T-cell (primary cell): ENCODE measurements at places on chromosomes 1 and 21.

- no peak for DNase-seq
- no peaks in the 10 kb centered on the region for H3K27me3 ChIP-seq
- no peaks in the 10 kb centered on the region for H3K36me3 ChIP-seq
- H3K4me1 ChIP-seq: no peaks in the 10 kb centered on the region
- H3K4me3 ChIP-seq: no peak overlapping the region
Measured at GRCh38 chr1:246001142-246001836, 505.8 kb downstream of the SMYD3 start.

DNA sequence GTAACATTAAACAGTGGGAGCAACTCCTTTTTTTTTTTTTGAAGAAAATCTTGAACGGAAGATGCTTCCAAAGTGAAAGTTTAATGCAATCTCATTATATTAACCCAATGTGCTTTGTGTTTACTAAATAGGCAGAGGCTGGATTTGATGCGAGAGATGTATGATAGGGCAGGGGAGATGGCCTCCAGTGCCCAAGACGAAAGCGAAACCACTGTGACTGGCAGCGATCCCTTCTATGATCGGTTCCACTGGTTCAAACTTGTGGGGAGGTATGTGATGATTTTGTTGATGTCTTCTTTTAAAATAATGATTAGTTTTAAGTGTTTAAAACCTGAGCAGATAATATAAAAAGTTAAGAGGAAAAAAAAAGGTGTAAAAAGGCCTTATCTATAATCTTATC, 74.2 kb upstream of the PGD start:
- H3K4me3 ChIP-seq: peak overlapping the region; percentile 11
- no peak for DNase-seq

- no peaks in the 10 kb centered on the region for H3K36me3 ChIP-seq
- H3K4me3 ChIP-seq: no peak overlapping the region
- DNase-seq: peak; percentile 5
- H3K27ac ChIP-seq: no peak overlapping the region
- H3K27me3 ChIP-seq: no peaks in the 10 kb centered on the region
Measured at GRCh38 chr1:227449051-227449450, 114.3 kb upstream of the ZNF678 start.

GRCh38 chr1:146021622-146022402, at the start of gene HJV:
Gene HJV (minus strand): TSS chr1:146021735. CDS start chr1:146020231, 1,504 bp downstream.
- H3K4me3 ChIP-seq: no peak within 1 kb of the TSS
- H3K4me1 ChIP-seq: peaks cover 11% of the 10 kb centered on the region
- no peak for DNase-seq
- H3K36me3 ChIP-seq: no peaks in the 10 kb centered on the region

- no peaks in the 10 kb centered on the region for H3K27me3 ChIP-seq
- H3K36me3 ChIP-seq: no peaks in the 10 kb centered on the region
- no peaks in the 10 kb centered on the region for H3K4me1 ChIP-seq
Measured at GRCh38 chr1:205476648-205477047, 20.8 kb upstream of the BLACAT1 start.

DNA sequence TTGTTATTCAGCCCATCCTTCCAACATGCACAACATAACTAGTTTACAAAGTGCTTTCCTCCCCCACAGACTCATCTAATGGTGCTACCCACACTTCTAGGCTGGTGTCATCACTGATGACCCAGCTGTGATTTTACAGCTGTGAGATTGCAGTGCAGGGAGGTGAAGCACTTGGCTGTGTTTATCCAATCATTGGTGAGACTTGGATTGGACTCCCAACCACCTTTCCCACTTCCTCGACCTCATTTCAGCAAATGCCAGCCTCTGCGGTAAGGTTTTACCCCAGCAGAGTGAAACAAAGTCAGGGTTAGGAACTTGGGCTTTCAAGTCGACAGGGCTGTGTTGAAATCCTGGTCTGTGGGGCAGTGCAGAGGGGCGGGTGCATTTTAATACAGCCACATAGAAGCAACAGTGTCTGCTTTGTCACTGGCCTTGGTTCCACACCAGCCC, 22.1 kb downstream of the ECHDC2 start:
- DNase-seq: no peak
- no peak overlapping the region for H3K4me3 ChIP-seq
- no peak overlapping the region for H3K27ac ChIP-seq
- no peaks in the 10 kb centered on the region for H3K27me3 ChIP-seq

GRCh38 chr1:152159144-152159543, at the start of gene RPTN:
Gene RPTN (minus strand): TSS chr1:152159228. CDS start chr1:152157889, 1,339 bp downstream.
- H3K4me1 ChIP-seq: no peaks in the 10 kb centered on the region
- no peak for DNase-seq
- H3K27ac ChIP-seq: no peak within 1 kb of the TSS
- no peaks in the 10 kb centered on the region for H3K36me3 ChIP-seq

DNA sequence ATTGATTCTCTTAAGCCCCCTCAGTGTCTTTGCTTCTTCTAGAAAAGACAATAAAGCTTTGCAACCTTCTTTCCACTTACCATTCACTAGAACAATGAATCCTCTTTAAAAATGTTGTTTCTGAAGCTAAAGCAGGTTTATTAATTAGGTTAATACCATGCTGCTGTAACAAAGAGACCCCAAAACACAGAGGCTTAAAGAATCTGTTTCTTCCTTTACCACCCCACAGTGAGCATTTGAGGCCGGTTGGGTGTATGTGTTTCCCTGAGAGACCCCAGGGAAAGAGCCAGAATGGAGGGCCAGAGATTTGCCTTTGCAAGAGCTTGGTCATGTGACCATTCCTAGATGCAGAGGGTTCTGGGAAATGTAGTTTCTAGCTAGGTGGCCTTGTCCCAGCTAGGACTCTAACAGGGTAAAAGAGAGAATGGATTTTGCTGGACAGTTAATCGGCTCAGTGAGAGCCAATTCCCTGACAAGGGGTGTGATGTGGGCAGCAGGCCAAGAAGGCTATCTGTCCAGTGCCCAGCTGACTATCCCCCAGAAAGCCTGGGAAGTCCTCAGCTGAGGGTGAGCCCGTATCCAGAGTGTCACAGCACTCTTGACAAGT, 191.8 kb upstream of the TMEM51 start:
- no peak overlapping the region for H3K4me3 ChIP-seq
- peaks cover 6% of the 10 kb centered on the region for H3K27me3 ChIP-seq
- no peaks in the 10 kb centered on the region for H3K4me1 ChIP-seq
- H3K27ac ChIP-seq: no peak overlapping the region
- DNase-seq: no peak
- no peaks in the 10 kb centered on the region for H3K36me3 ChIP-seq

DNA sequence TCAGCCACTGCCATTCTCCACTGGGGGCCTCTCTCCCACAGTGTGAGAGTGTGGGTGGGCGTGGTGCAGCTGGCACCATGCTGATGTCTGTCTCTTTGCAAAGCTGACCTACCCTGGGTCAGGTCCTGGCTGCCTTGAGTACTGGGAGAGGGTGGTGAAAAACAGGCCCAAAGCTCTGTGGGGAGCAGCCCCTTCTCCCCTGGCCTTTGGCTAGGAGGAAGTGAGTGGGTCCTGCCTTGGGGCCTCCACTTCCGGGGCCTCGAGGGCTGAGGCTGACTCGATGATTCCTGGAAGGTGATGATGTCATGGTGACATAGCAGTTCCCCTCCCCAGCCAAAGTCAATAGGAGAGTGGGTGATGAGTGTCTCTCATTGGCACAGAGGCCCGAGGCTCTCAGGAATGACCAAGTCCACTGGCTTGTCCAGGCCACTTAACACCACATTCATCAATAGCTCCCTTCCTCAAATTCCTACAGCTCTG, 53.0 kb downstream of the IER5 start:
- no peak overlapping the region for H3K4me3 ChIP-seq
- DNase-seq: no peak
- H3K36me3 ChIP-seq: no peaks in the 10 kb centered on the region
- no peaks in the 10 kb centered on the region for H3K27me3 ChIP-seq
- H3K4me1 ChIP-seq: peaks cover 3% of the 10 kb centered on the region
- H3K27ac ChIP-seq: no peak overlapping the region

- peaks cover 12% of the 10 kb centered on the region for H3K4me1 ChIP-seq
- no peak overlapping the region for H3K27ac ChIP-seq
- H3K27me3 ChIP-seq: peaks cover 33% of the 10 kb centered on the region
- peak overlapping the region; percentile 47 for H3K4me3 ChIP-seq
- no peak for DNase-seq
Measured at GRCh38 chr1:50332941-50333594, 90.2 kb downstream of the DMRTA2 start.

GRCh38 chr1:103109311-103109920, 1.1 kb upstream of the COL11A1 start:
- peaks cover 2% of the 10 kb centered on the region for H3K4me1 ChIP-seq
- no peak overlapping the region for H3K4me3 ChIP-seq
- no peak for DNase-seq

DNA sequence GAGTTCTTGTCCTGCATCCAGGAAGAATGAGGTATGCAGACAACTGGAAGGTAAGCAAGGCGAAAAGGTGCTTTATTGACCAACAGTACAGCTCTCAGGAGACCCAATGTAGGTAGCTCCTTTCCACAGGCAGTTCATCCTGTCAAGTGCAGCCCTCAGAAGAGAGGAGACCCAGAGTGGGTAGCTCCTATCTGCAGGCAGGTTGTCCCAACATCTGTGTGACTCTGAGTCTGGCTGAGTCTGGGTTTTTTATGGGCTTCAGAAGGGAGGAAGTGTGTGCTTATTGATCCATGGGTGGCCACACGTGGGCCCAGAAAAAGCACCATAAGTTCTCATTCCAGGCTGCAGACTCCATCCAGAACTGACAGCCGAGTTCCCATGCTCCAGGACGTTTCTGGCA, 34.0 kb downstream of the ZNF691 start:
- DNase-seq: no peak
- H3K4me3 ChIP-seq: no peak overlapping the region
- peaks cover 3% of the 10 kb centered on the region for H3K36me3 ChIP-seq
- H3K27ac ChIP-seq: no peak overlapping the region
- H3K4me1 ChIP-seq: no peaks in the 10 kb centered on the region
- peaks cover 19% of the 10 kb centered on the region for H3K27me3 ChIP-seq

GRCh38 chr21:38785483-38785882, 20.2 kb upstream of the ETS2 start:
- no peak overlapping the region for H3K27ac ChIP-seq
- H3K27me3 ChIP-seq: no peaks in the 10 kb centered on the region

DNA sequence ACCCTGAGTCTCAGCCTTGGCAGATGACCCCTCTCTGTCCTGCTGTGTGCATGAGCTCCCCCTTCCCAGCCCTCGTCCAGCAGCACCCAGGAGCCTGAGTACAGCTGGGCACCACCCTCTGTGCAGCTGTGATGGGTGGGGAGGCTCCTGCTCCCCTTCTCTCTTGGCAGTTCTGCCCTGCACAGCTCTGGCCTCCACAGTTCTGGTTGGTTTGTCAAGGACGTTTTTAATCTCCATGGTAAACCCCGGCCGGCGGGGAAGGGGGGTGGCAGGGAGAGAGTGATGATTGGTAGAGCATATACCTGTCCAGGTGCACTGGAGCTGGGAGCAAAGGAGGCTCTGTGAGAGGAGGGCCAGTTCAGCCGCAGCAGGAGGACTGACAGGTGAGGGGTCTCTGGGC, at the start of gene CLCNKA:
Gene CLCNKA (plus strand): TSS at position 356 of the 400 bp plus-strand sequence. CDS start 584 bp downstream, outside the sequence.
- no peak within 1 kb of the TSS for H3K4me3 ChIP-seq
- no peak for DNase-seq
- peaks cover 30% of the 10 kb centered on the region for H3K27me3 ChIP-seq
- H3K36me3 ChIP-seq: no peaks in the 10 kb centered on the region
- no peak within 1 kb of the TSS for H3K27ac ChIP-seq
- no peaks in the 10 kb centered on the region for H3K4me1 ChIP-seq

- peaks cover 4% of the 10 kb centered on the region for H3K27me3 ChIP-seq
- no peak for DNase-seq
- no peaks in the 10 kb centered on the region for H3K36me3 ChIP-seq
- no peaks in the 10 kb centered on the region for H3K4me1 ChIP-seq
Measured at GRCh38 chr1:56469640-56470371, 109.6 kb downstream of the PLPP3 start.

DNA sequence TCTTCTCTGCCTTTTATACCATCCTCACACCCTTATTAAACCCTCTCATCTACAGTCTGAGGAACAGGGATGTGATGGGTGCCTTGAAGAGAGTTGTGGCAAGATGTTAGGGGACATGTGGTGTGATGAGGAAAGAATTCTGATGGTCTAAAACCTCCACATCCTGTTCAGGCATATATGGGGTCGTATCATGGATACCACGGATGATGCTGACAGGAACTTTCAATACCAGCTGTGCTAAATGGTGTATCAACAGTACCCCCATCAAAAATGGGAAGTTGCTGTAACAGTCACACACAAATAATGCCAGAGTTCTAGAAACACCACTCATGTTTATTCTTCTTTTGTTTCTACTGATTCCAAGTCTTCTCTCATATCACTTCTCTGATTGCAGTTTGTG, 12.9 kb downstream of the OR2T6 start:
- H3K4me1 ChIP-seq: no peaks in the 10 kb centered on the region
- H3K4me3 ChIP-seq: no peak overlapping the region
- H3K27ac ChIP-seq: no peak overlapping the region
- DNase-seq: no peak
- H3K27me3 ChIP-seq: no peaks in the 10 kb centered on the region

GRCh38 chr21:35581640-35582039, 478.7 kb downstream of the SETD4 start:
- H3K4me3 ChIP-seq: no peak overlapping the region
- H3K36me3 ChIP-seq: no peaks in the 10 kb centered on the region
- H3K4me1 ChIP-seq: no peaks in the 10 kb centered on the region
- no peak overlapping the region for H3K27ac ChIP-seq
- H3K27me3 ChIP-seq: no peaks in the 10 kb centered on the region

GRCh38 chr1:55441489-55441888, 226.3 kb upstream of the USP24 start:
- H3K27ac ChIP-seq: no peak overlapping the region
- H3K4me3 ChIP-seq: no peak overlapping the region
- no peak for DNase-seq
- no peaks in the 10 kb centered on the region for H3K27me3 ChIP-seq

DNA sequence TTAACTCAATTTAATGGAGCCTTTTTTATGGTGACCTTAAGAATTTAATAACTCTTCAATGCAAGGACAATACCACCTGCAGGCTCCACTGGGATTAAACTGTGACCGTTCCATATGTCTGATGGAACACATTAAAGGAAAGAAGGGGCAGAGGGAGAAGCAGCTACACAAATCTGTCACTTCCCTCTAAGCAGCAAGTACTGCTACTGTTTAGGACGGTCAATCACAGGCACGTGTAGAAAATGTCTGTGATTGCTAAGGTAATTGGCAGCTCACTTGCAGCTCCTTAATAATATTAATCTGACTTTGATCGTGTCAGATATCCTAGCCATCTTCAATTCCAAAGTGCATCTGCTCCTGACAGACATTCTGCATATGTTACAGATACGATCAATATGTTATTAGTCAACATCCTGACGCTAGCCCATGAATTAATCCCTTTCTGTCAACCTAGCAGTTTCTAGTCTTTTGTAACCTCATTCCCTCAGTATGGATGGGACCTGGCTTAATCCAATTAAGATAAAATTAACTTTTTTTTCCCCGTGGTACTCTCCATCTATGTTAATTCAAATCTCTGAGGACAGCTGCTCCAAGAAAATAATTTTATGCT, 1012.4 kb downstream of the AMY1C start:
- no peaks in the 10 kb centered on the region for H3K4me1 ChIP-seq
- H3K27ac ChIP-seq: no peak overlapping the region
- H3K4me3 ChIP-seq: no peak overlapping the region
- no peaks in the 10 kb centered on the region for H3K36me3 ChIP-seq
- no peaks in the 10 kb centered on the region for H3K27me3 ChIP-seq
- DNase-seq: no peak

DNA sequence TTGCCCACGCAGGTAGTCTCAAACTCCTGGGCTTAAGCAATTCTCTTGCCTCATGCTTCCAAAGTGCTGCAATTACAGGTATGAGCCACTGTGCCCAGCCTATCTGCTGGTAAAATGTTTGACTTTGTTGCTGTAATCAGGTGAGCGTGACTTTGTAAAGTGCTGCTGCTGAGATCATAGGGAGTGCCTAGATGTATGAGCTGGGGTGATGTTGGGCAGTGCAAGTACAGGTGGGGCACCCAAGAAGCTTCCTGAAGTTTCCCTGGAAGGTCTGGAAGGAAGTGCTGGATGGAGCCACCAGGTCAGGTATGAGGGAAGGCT, 43.1 kb downstream of the KIF21B start:
- H3K36me3 ChIP-seq: peaks cover 45% of the 10 kb centered on the region
- H3K4me3 ChIP-seq: no peak overlapping the region
- H3K27ac ChIP-seq: no peak overlapping the region
- H3K27me3 ChIP-seq: no peaks in the 10 kb centered on the region
- DNase-seq: no peak
- H3K4me1 ChIP-seq: no peaks in the 10 kb centered on the region
